CD8-positive, alpha-beta T cell (primary cell): ENCODE measurements at places on chromosomes 7 and 10.
A peak's percentile ranks its signal among the peaks of the same experiment; 100 is the strongest.

DNA sequence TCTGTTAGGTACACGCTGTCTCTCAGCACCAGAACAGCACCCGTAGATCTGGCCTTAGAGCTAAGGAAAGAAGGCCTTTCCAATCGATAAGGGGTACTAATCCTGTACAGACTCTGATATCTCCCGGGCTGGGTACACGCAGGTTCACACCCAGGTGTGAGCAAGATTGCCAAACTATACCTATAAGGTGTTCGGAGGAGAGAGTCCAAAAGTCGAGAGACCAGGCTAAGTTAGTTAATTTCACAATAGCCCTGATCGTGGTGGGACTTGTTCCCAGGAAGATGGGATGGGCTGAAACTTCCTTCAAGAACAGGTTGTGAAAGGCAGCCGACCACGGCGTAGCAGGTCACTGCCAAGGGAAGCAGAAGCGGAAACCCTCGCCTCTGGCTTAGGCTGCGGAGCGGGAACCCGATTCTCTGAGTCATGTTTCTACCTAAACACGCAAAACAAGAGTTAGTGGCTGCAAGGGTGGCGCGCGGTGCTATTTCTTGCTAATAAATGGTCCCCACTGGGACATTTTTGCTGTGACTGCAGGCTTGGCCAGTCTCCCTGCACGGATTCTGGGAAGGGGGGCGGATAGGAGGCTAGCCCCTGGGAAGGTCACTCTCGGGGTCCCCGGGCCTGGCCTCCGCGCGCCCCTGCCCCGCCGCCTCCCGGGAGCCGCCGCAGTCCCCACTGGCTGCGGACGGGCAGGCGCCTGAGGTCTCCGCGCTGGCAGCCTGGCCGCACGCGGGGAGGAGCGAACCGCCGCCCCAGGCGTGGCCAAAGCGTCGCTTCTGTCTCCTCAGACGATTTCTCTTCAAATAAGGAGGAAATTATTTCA is 75.4 kb upstream of the PDSS1 start:
- DNase-seq = peak; percentile 34

DNA sequence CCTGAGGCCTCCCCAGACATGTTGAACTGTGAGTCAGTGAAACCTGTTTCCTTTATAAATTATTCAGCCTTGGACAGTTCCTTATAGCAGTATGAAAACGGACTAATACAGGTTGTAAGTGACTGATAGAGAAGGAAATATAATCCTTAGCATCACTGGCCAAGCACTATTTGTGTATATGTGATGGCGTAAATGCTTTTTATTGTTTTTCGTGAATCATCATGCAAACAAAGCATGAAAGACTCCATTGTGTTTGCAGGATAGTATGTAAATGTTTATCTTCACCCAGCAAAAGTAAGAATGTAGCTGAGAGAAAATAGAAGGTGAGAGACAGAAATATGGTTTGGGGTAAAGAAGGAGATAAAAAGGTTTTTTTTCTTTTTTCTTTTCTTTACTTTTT is 92.5 kb upstream of the LRGUK start:
- DNase-seq = no peak

- peak; percentile 73 for DNase-seq
Observed at GRCh38 chr10:114304017-114304570, 65.0 kb downstream of the VWA2 start.

DNA sequence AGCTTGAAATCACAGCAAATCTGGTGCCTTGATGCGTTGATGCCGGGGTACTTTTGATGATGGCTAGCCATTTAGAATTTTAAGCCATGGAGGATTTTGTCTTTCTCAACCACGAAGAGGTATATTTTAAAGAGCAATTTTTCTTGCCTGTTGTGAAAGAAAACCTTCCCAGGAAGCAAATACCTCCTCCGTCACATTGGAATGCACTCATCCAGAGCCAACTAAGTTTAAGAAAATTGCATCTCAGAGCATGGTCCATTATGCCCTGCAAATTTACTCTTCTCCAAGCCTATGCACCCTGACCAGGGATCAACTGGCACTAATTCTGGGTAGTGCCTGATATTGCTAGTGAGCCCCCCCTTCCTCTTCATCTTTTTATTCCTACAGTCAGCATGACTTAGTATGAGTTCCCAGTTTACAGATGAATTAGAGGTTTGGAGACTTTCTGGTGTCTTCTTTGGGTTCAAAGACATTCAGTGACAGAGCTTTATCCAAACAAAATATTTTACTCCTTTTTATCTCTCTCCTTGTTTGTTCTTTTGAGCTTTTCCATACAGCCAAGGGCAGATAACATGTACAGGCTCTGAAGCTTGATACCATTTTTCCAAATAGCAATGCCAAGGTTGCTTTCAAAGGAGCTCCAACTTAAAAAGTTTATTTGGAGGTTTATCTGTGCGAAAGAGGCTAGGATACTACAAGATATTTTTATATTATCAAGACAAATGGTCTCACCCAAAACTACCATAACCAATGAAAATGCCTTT is 56.6 kb upstream of the ANK3 start:
- no peak for DNase-seq

DNA sequence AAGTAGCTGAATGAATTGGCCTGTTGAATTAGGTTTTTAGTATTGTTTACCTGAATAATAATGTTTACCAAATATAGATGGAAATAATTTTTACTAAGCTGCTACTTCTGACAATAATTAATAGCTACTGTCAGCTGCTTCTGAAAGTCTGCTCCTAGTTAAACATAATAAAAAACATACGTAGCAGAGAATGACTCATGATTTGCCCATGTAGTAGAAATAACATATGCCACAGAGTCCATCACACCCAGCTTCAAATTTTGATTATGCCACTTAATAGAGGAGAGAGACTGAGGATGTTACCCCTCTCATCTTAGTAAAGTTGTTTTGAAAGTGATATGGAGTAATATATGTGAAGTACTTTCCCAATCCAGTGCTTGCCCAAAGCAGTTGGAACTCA is 57.6 kb upstream of the MDFIC start:
- DNase-seq = no peak

- no peak for DNase-seq
Observed at GRCh38 chr7:137791930-137792329, 54.8 kb downstream of the DGKI start.

DNA sequence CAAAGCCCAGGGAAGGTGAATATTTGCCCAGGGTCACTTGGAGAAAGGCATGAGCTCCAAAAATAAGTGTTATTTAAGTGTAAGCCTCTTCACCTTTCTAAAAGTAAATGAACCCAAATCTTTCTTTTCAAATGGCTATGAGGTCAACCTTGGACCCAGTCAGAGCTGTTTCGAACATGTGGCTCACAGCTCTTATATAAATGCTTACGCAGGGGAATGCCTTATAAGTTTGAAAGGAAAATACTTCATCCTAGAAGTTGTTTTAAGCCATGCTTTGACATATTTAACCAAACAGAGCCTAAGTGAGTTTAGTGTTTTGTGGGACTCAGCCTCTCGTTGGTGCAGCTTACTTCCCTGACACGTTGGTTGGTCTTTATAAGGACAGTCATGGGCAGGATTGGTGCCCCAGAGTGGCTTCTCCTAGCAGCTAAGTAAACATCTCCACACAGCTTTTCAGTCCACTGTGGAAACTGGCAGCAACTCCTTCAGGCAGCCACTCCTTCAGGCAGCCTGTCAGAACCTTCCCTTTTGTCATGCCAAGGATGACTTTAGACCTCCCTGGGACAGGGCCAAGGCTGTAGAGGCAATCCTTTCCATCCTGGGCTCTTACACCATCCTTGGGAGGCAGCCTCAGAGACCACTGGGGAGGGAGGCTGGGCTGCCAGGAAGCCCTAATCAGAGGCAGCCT is 43.6 kb downstream of the MINDY4 start:
- DNase-seq = no peak

- DNase-seq = no peak
Observed at GRCh38 chr10:103241262-103242011, 4.2 kb upstream of the RPEL1 start.

- DNase-seq = no peak
Observed at GRCh38 chr10:27770181-27770580, 24.6 kb upstream of the MKX start.

- DNase-seq = no peak
Observed at GRCh38 chr10:630581-631073, 58.8 kb downstream of the DIP2C start.

- no peak for DNase-seq
Observed at GRCh38 chr10:43128958-43129706, 9.1 kb upstream of the CSGALNACT2 start.

DNA sequence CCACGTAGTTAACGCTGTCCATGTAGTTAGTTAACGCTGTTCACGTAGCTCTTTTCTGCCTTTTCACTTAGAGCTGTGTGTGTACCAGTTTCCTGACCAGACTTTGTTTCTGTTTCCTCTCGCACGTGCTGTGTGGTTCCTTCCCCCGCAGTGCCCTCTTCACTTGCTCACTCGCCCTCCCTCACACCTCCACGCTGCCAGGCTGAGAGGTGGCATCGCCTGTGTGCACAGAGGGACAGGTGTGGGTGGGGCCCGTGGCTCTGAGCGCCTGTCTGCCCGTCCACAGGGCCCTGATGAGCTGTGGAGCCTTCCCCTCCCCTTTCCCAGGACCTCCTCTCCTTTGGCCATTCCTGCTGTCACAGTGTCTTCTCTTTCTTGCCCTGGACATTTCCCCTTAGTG is 30.6 kb downstream of the WDR37 start:
- DNase-seq = no peak

DNA sequence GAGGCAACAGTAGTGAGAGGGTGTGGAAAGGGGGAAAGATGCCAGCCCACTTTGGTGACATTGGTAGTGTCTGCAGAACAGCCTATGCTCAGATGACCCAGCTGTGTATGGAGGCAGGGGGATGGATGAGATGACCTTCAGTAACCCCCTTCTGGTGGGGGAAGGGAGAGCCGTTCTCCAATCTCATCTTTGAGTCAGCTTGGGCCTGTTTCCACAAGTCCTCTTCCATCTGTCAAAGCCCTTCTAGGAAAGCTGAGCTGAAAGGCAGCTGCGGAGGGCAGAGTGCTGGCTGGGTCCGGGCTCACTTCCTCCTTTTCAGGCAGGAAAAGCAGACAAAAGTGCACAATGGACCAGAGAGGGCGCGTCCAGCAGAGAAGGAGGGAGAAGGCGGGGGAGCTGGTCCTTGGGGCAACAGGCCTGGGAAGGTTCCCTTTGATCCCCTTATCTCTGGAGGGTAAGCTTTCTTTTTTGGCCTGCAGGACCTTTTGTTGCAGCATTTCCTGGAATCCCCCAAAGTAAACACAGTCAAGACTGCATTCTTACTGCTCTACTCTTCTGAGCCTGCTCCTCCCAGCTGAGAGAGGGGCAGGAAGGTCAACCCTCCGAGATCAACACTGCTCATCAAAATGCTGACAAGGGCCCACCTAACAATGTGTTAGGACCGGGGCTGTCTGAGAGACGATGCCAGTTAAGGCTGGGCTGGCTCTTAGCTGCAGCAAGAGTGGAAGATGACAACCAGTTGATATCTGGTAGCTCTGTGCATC is 1.2 kb upstream of the LRMDA start:
- no peak for DNase-seq

- no peak for DNase-seq
Observed at GRCh38 chr10:33111488-33112051, 153.5 kb upstream of the ITGB1 start.

- DNase-seq = no peak
Observed at GRCh38 chr7:107898997-107899594, 8.1 kb downstream of the DLD start.

GRCh38 chr7:41164440-41164839 is 538.5 kb downstream of the INHBA start:
- no peak for DNase-seq

DNA sequence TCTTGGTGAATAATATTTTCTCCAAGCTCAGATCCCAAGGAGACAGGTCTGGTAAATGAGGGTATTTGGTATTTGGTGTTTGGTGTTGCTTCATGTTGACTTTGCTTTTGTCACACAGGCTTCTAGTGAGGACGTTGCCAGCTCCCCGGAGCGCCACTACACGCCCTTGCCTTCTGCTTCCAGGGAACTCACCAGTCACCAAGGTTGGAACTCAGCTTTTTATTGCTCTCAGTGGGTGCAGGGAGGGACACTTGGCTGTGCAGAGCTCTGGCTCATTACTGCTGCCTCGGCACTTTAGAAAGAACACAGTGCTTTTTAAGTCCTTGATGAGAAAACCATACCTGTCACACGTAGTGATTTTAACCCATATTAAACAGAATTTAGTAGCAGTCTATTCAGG is 892.9 kb downstream of the LRMDA start:
- no peak for DNase-seq

DNA sequence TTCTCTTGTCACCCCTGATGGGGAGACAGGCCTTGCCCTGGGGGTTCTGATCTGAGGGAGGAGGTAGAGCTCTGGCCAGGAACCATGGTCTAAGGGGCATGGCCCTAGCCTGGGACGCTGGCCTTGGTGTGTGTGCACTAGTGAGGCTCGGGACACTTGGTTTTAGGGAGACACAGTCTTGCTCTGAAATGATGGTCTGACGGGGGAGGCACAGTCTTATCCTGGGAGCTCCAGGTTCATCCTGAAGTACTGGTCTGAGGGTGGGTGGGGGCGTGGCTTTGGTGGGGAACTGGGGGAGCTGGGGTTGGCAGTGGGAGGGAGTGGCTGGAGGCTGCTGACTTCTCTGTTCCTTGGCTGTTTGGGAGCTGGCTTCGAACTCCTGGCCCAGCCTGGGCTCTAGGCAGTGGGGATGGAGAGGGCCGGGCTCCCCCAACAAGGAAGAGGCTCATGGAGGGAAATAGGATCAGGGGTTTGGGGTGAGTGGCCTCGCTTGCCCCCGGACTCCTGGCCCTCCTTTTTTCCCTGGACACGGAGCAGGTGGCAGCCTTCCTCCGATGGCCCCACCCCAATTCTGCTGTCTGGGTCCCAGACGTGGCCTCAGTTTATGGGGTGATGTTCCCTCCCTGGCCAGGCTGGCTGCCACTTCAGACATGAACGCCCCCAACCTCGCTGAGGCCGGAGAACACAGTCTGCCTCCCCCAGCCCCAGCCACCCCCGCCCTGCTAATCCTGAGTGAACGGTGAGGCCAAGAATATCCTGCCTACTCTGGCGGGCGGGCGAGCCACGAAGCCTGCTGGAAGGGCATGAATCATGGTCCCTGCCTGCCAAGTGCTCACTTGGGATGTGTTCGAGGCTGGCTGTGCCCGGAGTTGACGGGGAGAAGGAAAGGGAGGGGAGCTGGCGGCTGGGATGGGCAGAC is 43.5 kb downstream of the TMEM270 start:
- no peak for DNase-seq

GRCh38 chr10:118809357-118810220 is 54.8 kb upstream of the CACUL1 start:
- no peak for DNase-seq

DNA sequence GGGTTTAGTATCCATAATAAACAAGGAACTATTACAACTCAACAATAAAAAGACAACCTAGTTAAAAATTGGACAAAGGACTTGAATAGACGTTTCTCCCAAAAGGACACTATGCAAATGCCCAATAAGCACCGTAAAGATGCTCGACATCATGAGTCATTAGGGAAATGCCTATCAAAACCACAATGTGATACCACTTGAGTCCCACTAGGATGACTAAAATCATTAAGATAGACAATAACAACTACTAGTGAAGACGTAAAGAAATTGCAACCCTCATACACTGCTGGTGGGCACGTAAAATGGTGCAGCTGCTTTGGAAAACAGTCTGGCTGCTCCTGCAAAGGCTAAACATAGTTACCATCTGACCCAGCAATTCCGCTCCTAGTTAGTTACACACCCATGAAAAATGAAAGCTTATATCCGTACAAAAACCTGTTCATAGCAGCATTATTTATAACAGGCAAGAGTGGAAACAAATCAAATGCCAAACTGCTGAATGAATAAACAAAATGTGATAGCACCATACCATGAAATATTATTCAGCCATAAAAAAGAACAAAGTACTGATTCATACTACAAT is 17.3 kb downstream of the CCDC3 start:
- no peak for DNase-seq

- DNase-seq = peak; percentile 52
Observed at GRCh38 chr7:16644636-16645592, 640 bp downstream of the ANKMY2 start.

GRCh38 chr10:97197030-97197500 is 11.3 kb upstream of the SLIT1 start:
- no peak for DNase-seq
